ENCODE measurements at places on chromosomes 3 and 15. TPM values are rescaled to one million over a fixed set of nuclear protein-coding genes. Genes with fewer than 3 reads are reported as not detected.

Gene AQP9
- total RNA-seq: 0.40 TPM

Gene CASR
- not detected for total RNA-seq

Gene PAK6
- total RNA-seq: 6.1 TPM

Gene SLC15A2
- 4.7 TPM for total RNA-seq

Gene BCL2A1
- total RNA-seq: not detected

Gene TMEM158
- 6.9 TPM for total RNA-seq
